ENCODE measurements at places on chromosomes 11 and 22. TPM values are rescaled to one million over a fixed set of nuclear protein-coding genes. Genes with fewer than 3 reads are reported as not detected.

MYEOV gene
- 1.0 TPM for total RNA-seq

APOBEC3H gene
- 0.16 TPM for total RNA-seq

P4HA3 gene
- total RNA-seq, result 95.3 TPM

GPR83 gene
- not detected for total RNA-seq

ACTN3 gene
- total RNA-seq, result not detected

NPAS4 gene
- total RNA-seq, result not detected

IL18 gene
- total RNA-seq, result 4.1 TPM

TMEM191B gene
- total RNA-seq, result 2.2 TPM

LDHAL6A gene
- total RNA-seq, result not detected

DNAJB7 gene
- not detected for total RNA-seq

ARHGEF17 gene
- total RNA-seq, result 39.8 TPM

ZFP91 gene
- total RNA-seq, result 38.8 TPM

ANO3 gene
- 0.56 TPM for total RNA-seq

NXPE2 gene
- total RNA-seq, result not detected

CRYBB1 gene
- not detected for total RNA-seq

OR56A1 gene
- not detected for total RNA-seq

B3GAT1 gene
- not detected for total RNA-seq

ELFN2 gene
- 4.0 TPM for total RNA-seq

APIP gene
- 32.7 TPM for total RNA-seq

MMP8 gene
- total RNA-seq, result under 0.01 TPM

NRXN2 gene
- total RNA-seq, result not detected

TBCEL gene
- 13.1 TPM for total RNA-seq

LGR4 gene
- total RNA-seq, result 8.6 TPM

APOL1 gene
- total RNA-seq, result 2.3 TPM

TRIM3 gene
- 12.8 TPM for total RNA-seq

SPA17 gene
- 15.3 TPM for total RNA-seq

SDF2L1 gene
- total RNA-seq, result 24.3 TPM

BIK gene
- total RNA-seq, result not detected

CCDC87 gene
- not detected for total RNA-seq

SOX10 gene
- total RNA-seq, result not detected

LYVE1 gene
- total RNA-seq, result 2.3 TPM

CLCF1 gene
- total RNA-seq, result 10.0 TPM

IL17REL gene
- not detected for total RNA-seq
